ENCODE measurements at places on chromosomes 1 and 21.
A peak's percentile ranks its signal among the peaks of the same experiment; 100 is the strongest.

GRCh38 chr21:41374867-41375533 is 13.2 kb downstream of the MX2 start:
- no peak for DNase-seq

- no peak for DNase-seq
These were observed 241.8 kb upstream of the POGK start for GRCh38 chr1:166597516-166597915.

DNA sequence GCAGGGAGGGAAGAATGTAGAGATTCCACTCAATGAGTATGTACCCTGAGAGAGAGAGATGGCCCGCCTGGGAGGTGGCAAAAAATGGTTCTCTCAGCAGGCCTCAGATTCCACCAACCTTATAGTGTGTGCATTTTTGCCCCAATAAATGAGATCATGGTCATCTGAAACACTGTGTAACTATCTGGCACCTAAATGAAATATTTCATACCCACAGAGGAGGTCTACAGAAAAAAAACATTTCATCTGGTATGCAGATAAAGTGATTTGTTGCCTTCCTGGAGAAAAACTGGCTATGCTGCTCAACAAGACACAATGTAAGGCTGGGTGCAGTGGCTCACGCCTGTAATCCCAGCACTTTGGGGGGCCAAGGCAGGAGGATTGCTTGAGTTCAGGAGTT is 4.9 kb downstream of the TMCO2 start:
- DNase-seq: no peak

- no peak for DNase-seq
These were observed 83.6 kb upstream of the SLC25A33 start for GRCh38 chr1:9455487-9456234.

DNA sequence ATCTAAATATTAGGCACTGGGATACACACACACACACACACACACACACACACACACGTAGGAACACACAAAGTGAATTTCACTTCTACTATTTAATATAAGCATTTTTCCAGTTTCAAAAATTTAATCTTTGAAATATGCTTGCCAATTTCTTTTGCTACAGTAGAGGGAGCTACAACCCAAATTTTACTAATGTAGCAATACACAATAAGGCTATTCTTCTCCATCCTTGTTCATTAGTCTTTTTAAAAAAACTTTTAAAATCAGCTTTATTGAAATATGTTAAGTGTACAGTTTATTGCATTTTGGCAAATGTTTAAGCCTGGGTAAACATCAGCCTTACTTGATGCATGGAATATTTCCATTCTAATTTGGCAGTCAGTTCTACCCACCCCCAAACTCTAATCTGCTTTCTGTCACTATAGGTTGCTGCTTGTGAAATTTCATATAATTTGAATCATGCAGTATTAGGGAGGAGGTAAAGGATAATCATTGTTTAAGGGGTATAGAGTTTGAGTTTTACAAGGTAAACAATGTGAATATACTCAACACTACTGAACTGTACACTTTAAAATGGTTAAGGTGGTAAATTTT is 93.0 kb upstream of the TENT5C start:
- peak; percentile 25 for DNase-seq

- no peak for DNase-seq
These were observed 130.7 kb downstream of the ACTL8 start for GRCh38 chr1:17885663-17886320.

GRCh38 chr1:197692965-197693364 is 82.3 kb downstream of the DENND1B start:
- no peak for DNase-seq

DNA sequence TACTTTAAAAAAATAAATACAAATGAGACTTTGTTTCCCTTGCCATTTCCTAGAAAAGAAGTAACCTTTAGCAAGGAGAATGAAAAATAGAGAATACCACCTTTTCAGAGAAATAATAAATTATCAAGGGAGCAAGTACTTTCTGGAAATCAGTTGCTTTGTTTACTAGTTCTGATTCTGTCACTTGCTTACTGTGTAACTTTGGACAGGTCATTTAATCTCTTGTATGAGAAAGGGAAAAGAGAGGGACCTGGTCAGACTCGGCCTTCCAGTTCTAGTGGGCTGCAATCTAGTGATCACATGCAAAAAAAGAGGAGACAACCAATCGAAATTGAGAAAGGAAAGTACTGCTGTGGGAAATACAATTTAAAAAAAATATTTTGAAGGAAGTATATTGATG is 34.2 kb downstream of the KCTD3 start:
- DNase-seq: no peak
